ENCODE measurements at places on chromosomes 5 and 9.

- DNase-seq: no peak
These were observed 10.1 kb downstream of the LCN10 start for GRCh38 chr9:136732444-136733178.

GRCh38 chr5:114223866-114224265 lies 138.0 kb upstream of the KCNN2 start:
- no peak for DNase-seq

DNA sequence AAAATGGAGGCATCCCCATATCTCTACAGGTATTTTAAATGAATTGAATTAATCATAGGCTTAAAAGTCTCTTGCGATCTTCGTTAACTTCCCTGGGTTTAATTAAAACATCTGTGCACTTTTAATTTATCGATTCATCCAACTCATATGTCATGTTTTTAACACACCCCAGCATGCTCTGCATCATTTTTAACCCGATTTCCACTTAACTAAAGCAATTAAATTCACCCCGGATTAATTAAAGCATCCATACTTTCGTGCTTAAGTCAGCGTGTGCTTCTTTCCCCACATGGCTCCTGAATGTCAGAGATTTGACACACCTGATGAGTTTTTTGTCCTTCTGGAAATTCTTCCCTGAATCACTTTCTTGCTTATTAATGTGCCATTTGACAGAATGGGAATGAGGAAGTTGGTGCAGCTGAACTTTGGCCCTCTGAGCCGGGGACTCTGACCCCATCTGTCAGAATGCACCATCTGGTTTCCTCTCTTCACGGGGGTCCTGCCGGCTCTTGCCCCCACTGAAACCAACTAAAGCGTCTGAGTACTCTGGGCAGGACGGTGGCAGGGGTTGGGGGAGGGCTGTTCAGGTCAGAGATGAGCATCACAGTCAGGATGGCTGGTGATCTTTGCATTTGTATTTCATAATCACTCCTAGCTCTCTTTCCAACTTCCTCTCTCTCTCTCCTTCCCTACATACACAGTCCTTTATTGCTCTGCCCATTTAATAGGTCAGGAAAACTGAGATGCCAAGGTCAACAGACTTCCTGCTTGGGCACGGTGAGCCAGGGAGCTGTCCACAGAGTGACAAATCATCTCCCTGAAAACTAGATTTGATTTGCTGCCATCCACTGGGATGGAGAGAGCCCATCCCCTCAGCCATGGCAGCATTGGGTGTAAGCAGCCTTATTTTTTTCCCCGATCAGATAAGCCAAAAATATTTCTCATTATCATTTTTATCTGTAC lies 180.3 kb upstream of the WWC1 start:
- DNase-seq: no peak

DNA sequence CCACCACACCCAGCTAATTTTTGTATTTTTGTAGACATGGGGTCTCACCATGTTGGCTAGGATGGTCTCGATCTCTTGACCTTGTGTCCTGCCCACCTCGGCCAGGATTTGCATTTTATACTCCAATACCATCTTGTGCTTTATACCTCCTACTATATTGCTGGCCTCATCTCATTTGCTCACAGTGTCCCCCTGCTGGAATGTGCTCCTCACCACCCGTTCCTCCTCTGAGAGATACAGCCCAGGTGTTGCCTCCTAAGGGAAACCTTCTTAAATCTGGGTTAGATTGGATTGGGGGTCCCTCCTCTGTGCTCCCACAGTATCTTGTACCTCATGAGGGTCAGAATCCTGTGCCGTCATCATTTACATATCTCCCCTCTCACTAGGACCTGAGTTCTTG lies 131.7 kb downstream of the PAPPA start:
- DNase-seq: no peak

DNA sequence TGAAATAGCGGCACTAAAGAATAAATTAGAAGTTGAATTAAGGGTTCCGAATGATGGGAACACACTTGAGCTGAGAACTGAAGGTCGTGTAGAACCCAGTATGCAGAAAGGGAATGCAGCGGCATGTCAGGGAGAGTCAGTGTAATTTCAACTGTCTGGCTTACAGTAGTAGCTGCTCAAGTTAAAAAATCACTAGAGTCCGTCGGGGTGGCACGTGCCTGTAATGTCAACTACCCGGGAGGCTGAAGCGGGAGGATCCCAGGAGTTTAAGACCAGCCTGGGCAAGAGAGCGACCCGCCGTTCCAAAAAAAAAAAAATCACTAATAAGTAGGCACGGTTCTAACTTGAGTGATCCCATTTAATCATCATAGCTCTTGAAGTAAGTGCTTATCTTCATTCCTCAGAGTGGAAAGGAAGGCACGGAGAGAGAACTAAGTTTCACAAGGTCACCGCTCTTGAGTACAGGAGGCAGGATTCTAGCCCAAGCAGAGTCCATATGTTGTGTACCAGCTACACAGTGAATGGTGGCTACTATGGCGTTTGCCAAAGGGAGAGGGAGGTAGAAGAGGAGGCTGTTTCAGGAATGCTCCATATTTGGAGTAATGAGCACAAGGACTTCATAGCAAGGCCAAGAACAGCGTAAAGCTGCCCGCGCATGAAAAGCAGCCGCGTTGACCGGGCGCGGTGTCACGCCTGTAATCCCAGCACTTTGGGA lies 831 bp downstream of the RMRP start:
- DNase-seq: no peak

All from memory B cell (primary cell).